ENCODE measurements at places on chromosomes 13 and 19. TPM values are rescaled to one million over a fixed set of nuclear protein-coding genes. Genes with fewer than 3 reads are reported as not detected.

DNA sequence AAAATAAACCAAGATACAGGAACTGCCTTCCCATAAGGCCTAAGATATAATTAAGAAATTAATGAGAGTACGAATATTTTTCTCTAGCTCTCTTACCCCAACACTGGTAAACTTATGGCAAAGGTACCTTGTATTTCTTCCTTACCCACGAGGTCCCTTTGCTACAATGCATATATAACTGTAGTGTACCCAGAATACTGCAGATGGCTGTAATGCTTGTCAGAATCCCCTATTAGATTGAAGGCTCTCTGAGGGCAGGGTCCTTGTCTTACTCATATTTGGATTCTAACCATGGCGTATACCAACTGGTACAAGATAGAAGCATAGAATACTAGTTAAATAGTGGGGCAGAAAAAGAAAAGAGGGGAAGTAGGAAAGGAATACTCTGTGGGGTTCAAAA lies 15.1 kb downstream of the SLC25A30 start:
- DNase-seq: no peak

DNA sequence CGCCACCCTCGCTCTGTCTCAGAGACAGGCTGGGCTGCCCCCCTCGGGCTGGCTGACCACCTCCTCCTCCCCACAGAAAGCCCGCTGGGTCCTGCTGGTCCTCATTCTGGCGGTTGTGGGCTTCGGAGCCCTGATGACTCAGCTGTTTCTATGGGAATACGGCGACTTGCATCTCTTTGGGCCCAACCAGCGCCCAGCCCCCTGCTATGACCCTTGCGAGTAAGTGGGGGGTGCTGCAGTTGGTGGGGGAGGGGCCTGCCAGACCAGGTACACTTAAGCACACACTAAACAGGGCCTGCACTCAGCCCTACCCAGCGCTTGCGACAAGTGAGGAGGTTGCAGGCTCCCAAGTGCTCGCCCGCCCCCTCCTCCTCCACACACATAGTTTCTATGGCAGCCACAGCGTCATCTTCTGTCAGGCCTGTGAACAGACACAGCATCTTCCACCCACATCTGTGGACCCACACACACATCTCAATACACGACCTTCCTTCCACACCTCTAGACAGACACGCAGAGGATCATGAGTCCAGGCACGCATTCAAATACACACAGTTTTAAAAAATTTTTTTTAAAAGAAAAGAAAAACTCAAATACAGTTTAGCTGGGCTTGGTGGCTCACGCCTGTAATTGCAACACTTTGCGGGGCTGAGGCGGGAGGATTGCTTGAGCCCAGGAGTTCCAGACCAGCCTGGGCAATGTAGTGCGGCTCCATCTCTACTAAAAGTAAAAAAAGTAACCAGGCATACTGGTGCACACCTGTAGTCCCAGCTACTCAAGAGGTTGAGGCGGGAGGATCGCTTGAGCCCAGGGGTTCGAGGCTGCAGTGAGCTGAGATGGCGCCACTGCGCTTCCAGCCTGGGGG lies 18.4 kb downstream of the PLD3 start:
- DNase-seq: no peak

DNA sequence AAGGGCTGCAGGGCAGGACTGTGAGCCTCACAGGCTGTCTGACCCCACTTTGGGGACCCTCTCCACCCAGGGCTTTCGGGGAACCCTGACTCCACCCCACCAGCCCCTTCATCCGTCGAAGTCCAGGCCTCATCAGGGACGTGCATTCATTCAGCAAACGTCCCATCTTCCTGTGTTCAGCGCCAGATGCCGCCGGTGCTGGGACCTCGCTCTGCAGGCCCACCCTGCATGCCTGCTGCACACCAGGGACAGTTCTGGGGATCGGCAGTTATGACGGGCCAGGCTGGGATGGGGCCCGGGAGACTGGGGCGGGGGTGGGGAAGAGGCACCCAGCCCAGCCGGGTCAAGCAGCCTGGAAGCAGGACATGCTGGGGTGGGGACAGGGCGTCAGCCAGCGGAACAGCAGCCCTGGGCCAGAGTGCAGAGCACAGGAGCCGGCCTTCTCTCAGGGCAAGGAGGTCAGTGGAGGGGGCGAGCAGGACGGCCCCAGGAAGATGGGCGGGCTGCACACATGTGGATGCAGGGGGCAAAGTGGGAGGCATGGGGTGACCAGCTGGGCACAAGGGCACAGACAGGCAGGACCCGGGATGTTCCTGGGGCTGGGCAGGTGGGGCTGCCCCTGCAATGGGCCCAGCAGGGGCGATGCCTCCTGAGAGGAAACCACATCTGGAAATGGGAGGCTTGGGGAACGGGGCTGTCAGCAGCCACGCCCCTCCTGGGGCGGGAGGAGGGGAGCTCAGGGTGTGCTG lies 5.1 kb downstream of the GAMT start:
- DNase-seq: no peak

DNA sequence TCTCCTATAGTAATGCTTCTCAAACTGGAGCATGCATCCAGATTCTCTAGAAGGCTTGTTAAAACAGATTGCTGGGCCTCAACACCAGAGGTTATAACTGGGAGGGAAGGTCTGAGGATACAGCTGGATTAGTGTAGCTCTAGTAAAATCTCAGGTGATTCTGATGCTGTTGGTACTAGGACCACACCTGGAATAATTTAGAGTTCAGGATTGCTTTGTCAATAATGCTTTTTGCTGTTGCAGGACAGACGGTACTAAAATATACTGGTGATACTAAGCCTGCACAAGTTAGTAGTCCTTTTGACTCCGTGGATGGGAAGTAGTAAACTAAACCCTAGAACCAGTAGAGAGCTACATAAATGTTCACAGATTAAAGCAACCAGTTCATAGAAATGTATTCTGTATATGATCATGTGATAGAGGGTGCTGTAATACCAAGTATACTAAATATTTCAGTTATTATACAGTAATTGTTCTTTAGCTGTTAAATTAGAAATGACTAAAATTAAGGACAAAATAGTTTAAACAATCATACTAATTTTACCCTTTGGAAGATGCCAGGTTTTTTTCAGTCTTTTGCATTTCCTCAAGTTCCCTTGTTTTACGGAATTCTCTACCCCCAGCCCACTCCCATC lies 258.2 kb upstream of the STARD13 start:
- DNase-seq: peak; percentile 53

The RSPH6A gene
- 0.14 TPM for polyA plus RNA-seq

The PRODH2 gene
- 0.23 TPM for polyA plus RNA-seq

The KIR2DL1 gene
- polyA plus RNA-seq: 0.05 TPM

The DLEU7 gene
- 0.73 TPM for polyA plus RNA-seq

Data from thymus (tissue), 14 donors.